Activated CD8-positive, alpha-beta memory T cell treated with anti-CD3 and anti-CD28 coated beads for 1 hour (primary cell): ENCODE measurements at places on chromosomes 6 and 20.
A peak's percentile ranks its signal among the peaks of the same experiment; 100 is the strongest.

- no peak for DNase-seq
These were observed 4.6 kb upstream of the SIM1 start for GRCh38 chr6:100469101-100469859.

- no peak for DNase-seq
These were observed 260.9 kb downstream of the GMDS start for GRCh38 chr6:1984346-1984994.

DNA sequence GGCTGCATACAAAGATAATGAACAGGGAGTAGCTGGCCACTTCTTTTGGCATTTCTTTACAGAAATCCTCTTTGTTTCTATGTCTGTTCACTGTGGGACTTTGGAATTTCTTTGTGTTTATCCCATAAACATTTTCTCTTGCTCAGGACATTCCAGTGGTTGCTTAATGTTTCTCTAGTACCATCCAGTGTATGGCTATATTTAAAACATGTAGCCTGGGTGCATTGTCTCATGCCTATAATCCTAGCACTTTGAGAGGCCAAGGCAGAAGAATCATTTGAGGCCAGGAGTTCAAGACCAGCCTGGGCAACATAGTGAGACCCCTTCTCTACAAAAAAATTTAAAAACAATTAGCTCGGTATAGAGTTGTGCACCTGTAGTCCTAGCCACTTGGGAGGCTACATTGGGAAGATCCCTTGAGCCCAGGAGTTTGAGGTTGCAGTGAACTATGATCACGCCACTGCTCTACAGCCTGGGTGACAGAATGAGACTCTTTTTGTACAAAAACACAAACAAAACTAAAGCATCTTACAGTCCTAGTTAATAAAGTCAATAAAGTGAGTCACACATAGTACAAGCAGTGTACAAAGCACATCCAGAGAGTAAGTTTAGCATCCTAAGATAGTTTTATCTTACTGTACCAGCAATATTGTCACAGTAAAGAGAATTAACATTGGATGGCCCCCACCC is 63.3 kb downstream of the ZFAND3 start:
- no peak for DNase-seq

- no peak for DNase-seq
These were observed 5.9 kb downstream of the HCRTR2 start for GRCh38 chr6:55180258-55180657.

DNA sequence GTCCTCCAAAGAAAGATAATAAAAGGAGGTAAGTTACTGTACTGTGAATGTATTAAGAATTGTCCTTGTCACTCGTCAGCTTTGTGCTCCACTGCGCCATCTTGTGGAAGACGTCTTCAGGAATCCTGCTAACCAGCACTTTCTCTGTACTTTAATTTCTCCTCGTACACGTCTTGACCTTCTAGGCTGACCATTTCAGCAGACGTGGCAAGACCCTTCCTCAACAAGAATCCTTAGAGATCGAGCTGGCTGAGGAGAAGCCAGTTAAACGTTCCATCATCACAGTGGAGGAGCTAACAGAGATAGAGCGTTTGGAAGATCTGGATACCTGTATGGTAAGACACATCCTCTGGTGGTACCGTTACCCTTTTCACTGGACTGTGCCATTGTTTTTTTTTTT is 95.5 kb upstream of the SCGN start:
- DNase-seq, result peak; percentile 65

GRCh38 chr6:98970469-98970868 is 22.7 kb upstream of the FBXL4 start:
- DNase-seq, result no peak

DNA sequence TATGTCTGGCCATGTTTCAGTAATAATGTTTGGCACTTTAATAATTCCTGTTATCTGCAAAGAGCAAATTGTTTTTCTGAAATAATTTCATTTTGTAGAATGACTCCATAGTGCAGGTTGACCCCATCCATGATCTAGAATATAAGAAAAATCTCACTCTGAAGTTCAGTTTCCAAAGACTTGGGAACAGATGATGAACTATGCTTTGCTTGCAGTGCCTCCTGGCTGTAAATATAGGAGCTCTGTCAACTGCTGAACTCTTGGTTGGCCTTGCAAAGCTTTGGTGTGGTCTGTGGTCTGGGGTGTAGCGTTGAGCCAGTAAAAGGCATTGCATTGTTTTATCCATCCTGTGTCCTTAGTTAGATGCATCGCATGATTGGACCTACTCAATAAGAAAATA is 104.0 kb downstream of the PLCB4 start:
- DNase-seq, result no peak
